ENCODE measurements at places on chromosomes 5 and 9. TPM values are rescaled to one million over a fixed set of nuclear protein-coding genes. Genes with fewer than 3 reads are reported as not detected.
A peak's percentile ranks its signal among the peaks of the same experiment; 100 is the strongest.

DNA sequence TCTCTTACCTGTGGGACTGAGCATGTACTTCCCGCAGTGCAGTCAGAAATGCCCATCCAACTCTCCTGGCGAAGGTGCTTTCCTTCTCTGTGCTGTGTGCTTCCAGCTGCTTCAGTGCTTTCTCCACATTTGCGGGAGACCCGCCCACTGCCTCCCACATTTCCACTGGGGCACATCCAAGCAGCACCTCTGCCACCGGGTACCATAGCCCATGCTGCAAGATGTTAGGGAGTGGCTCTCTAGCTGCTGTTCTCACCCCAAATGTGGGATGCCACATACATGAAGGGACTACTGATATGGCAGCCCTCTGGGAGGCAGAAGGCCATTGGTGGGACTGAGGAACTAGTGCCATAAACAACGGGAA lies 8.8 kb downstream of the DMAC1 start:
- DNase-seq, result no peak

- DNase-seq, result no peak
These were observed 264.4 kb upstream of the GAS1 start for GRCh38 chr9:87211669-87212068.

GRCh38 chr9:83239747-83240146 lies 176.8 kb upstream of the RASEF start:
- no peak for DNase-seq

DNA sequence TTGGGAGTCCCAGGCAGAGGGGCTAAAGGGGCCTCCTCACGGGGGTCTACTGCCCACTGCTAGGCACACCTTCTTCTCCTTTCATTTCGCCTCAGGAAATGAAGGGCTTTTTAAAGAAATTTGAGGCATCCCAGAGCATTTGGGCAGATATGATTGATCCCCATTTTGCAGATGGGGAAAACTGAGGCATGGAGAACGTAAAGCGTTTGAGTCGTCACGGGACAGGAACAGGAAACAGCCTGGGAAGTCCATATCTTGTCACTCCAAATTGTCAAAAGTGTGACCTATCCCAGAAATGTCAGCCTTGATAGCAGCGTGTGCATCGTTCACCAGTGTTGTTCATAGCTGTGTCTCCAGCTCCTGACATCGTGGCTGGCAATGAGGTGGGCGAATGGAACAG lies 98.2 kb downstream of the DAB2IP start:
- DNase-seq, result no peak

GRCh38 chr5:81269751-81270393 lies 31.5 kb upstream of the ZCCHC9 start:
- DNase-seq, result peak; percentile 12

DNA sequence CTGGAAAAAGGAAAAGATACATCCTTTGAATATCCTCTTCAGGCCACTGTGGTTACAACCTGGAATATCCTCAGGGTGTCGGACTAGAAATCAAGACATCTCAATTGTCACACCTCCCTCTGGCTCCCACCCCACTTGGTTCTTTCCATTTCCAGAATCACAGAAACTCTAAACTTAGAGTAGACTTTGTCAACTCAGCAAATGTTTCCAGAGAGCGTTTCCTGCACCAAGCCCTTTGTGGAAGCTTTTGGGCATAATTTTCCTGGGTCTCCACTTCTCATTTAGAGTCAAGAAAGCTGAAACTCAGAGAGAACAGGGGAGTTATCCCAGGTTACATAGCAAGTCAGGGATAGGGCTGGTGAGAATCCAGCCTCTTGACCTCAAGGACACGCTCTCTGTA lies 108.8 kb downstream of the ASTN2 start:
- DNase-seq, result no peak

DNA sequence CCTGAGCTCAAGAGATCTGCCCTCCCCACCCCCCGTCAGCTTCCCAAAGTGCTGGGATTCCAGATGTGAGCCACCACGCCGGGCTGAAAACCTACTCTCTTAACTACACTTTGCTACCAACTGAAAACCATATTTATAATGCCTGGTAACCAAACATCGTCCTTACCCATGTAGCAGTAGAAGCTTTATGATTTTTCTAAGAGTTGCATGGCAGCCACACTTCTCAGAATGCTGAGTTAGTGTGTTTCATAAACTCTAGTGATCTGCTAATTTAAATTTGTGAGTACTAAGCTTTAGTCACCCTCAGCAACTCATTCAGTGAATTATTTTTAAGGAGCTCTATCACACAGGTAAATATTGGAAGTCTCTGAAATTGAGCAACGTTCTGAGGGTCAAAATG lies 478.4 kb downstream of the KDM4C start:
- DNase-seq, result no peak

GLE1 gene
- 26.3 TPM for total RNA-seq

FOXD4L3 gene
- not detected for total RNA-seq

DNA sequence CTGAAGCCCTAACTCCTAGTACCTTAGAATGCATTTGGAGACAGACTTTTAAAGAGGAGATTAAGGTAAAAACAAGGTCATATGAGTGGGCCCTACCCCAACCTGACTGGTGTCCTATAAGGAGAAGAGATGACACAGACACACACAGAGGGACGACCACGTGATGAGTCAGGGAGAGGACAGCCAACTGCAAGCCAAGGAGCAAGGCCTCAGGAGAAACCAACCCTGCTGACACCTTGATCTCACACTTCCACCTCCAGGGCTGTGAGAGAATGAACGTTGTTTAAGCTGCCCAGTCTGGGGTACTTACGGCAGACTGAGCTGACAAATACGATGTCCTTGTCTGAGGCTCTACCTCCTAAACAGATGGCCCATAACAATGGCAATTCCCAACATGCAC lies 93.6 kb downstream of the ROR2 start:
- no peak for DNase-seq

- DNase-seq, result no peak
These were observed 199.0 kb upstream of the TARS1 start for GRCh38 chr5:33241802-33242201.

SLC36A3 gene
- total RNA-seq, result not detected

DNA sequence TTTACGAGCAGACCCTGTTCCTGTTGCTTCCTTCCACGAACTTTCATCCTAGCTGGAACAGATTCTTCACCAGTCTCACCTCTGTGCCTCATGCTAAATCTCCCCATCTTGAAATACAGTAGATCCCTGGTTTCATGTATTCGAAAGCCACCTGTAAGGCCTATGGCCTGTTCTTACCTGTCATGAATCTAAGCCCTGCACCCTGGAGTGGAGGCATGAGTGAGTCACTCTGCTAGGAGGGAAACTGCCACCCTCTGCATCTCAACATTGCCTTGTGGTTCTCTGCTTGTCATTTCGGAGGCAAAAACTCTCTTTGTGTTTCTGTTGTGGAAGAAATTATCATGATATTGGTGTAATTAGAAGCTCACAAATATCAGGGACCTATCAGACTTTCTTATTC lies 320.0 kb downstream of the ENC1 start:
- no peak for DNase-seq

SLC6A18 gene
- not detected for total RNA-seq

DDX4 gene
- total RNA-seq, result 0.09 TPM

GRCh38 chr5:145829708-145830361 lies 5.3 kb downstream of the PRELID2 start:
- no peak for DNase-seq

RGS14 gene
- total RNA-seq, result 19.0 TPM

All from neural progenitor cell (in vitro differentiated cells).